Kidney (tissue), 22 donors: ENCODE measurements at places on chromosomes 2 and 18.

GRCh38 chr2:224401641-224402342 is at the start of gene FAM124B:
Gene FAM124B (minus strand): TSS chr2:224402107. CDS start chr2:224401768, 339 bp downstream.
- peak; percentile 85 for DNase-seq

GRCh38 chr2:35932276-35932963 is 423.2 kb upstream of the CRIM1 start:
- DNase-seq = no peak

DNA sequence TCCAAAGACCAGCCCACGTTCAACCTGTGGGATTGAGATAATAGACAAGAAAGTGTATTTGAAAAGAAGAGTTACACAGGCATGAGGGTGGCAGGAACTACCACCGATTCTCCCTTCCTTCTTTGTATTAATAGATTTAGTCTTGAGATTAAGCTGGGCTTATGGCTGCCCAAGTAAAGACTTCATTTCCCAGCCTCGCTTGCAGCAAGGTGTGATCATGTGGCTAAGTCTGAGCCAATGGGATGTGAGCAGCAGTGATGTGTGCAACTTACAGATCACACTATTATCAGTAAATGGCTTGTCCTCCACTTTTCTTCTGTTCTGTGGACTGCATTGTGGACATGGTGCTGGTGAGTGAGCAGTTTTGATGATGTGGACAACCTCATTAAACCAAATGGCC is 101.7 kb downstream of the POLR1A start:
- DNase-seq = no peak

DNA sequence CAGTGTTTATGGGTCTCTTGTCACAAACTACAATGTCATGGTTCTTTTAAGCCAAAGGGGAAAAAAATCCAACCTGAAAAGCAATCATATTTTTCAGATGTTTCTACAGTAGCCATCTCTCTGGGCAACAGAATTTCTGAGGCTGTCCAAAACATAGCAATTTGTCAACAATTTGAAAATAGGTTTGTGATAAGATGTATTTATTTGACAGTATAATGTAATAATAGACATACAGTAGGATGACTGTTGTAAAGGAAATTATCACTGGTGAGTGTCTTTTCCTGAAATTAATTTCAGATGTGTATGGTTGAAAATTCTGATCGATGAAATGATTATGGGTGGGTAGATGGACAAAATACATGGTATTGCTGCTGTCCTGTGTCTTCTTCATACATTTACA is 1230.1 kb upstream of the CDH2 start:
- no peak for DNase-seq

DNA sequence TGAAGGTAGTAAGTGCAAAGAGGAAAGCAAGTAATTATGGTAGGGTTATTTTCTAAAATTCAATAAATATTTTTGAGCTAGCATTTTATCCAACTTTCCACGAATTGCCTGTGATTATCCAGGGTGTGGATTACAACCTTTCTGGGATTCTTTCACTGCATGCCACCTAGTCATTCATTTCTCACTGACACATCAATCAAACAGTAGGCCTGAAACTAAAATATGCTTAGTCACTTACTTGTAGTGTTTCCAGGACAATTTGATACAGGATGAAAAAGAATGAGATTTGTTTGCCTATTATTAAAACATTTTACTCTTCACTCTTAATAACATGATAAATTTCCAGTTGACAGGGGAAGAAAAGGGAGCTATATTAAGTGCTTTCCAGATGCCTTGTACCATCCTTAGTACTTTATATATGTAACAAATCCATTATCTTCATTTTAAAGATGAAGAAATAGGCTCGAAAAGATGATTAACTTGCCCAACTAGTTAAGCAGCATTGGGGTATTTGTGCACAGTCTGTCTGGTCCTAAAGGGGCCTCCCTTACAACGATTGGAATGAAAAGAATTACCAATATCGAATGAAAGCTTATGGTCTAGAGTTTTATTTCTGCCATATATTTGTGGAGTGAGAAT is 70.4 kb downstream of the KCTD1 start:
- DNase-seq = no peak

DNA sequence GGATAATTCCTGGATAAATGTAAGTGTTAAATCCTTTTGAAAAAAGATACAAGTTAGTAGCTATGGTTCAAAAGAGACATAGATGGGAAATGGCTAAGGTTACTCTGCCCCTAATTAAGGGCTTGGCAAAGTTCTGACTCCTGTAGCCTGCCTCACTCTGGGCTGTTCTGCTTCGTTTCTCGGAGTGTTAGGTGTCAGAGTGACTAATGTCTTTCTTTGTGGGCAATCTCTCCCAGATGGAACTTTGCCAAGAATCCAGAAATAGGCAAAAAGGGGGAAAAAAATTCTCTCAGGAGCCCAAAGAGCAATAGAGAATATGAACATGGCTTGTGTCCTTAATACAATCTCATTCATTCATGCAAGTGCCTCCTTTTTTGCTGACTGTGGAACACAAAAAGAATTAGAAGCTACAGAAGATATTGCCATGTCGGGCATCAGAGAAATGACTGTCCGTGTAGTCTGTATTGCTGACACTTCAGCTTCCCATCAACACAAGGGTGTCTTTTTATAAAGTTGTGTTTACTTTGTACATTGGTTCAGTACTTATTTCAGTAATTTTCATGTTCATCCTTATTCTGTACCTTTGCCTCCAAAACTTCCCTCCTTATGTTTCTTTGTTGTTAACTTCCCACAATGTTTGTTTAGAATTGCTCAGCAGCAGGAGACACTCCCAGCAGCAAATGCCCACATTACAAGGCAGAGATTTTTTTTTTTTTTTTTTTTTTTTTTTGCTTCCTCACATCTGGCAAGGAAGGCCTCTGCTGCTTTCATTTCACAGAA is 134.0 kb downstream of the FTCDNL1 start:
- DNase-seq = no peak
